ENCODE measurements at places on chromosomes 3 and 15. TPM values are rescaled to one million over a fixed set of nuclear protein-coding genes. Genes with fewer than 3 reads are reported as not detected.

- no peaks in the 10 kb centered on the region for H3K4me1 ChIP-seq
- H3K36me3 ChIP-seq = no peaks in the 10 kb centered on the region
- peak; percentile 80 for DNase-seq
- H3K27ac ChIP-seq = no peak overlapping the region
- H3K27me3 ChIP-seq = peaks cover 8% of the 10 kb centered on the region
Measured at GRCh38 chr3:151146071-151146730, 56.8 kb downstream of the GPR171 start.

DNA sequence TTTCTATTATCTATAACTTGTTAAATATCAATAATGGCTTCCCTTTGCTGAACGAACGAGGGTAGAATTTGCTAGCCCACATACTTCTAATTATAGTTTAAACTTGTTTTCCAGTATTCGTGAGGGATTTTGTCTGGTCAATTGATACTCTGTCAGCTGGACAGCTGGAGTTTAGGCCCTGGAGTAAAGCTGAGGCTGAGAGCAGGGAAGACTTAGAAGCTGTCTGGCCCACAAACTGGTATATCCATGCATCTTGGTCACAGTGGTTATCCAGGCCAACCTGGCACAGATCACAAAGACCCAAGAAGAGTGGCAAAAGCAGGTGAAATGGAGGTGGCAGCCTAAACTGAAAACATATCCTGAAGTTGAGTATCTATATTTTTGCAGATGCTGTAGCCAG, 19.3 kb downstream of the ARHGAP31 start:
- H3K4me3 ChIP-seq = no peak overlapping the region
- DNase-seq = peak; percentile 75
- H3K4me1 ChIP-seq = peaks cover 68% of the 10 kb centered on the region
- H3K36me3 ChIP-seq = no peaks in the 10 kb centered on the region

- no peaks in the 10 kb centered on the region for H3K27me3 ChIP-seq
- H3K36me3 ChIP-seq = no peaks in the 10 kb centered on the region
- H3K4me1 ChIP-seq = peaks cover 7% of the 10 kb centered on the region
- DNase-seq = peak; percentile 88
- H3K27ac ChIP-seq = no peak overlapping the region
Measured at GRCh38 chr3:142586803-142587406, 8.4 kb upstream of the ATR start.

- H3K4me1 ChIP-seq = peaks cover 34% of the 10 kb centered on the region
- DNase-seq = no peak
- H3K27ac ChIP-seq = no peak overlapping the region
- H3K36me3 ChIP-seq = no peaks in the 10 kb centered on the region
- no peak overlapping the region for H3K4me3 ChIP-seq
Measured at GRCh38 chr15:70490148-70490837, 273.1 kb downstream of the UACA start.

DNA sequence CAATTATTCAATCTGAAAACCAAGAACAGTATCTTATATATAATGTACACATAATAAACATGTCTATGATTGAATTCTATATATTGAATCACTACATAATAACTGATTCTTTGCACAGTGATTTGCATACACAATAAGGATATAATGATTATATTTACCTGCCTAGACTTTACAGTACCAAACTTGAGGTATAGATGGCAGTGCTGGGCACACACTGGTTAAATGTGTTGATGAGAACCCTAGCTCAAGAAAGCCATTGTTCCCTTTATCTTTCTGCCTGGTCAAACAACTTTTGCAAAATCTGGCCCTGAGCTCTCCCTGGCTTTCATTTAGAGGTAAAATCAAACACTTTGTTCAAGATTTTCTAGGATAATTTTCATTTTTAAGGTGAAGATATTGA, 697.7 kb downstream of the TUSC7 start:
- H3K4me3 ChIP-seq = no peak overlapping the region
- no peak overlapping the region for H3K27ac ChIP-seq
- H3K27me3 ChIP-seq = no peaks in the 10 kb centered on the region
- H3K4me1 ChIP-seq = no peaks in the 10 kb centered on the region
- DNase-seq = no peak

- H3K27ac ChIP-seq = no peak overlapping the region
- H3K4me1 ChIP-seq = no peaks in the 10 kb centered on the region
- H3K4me3 ChIP-seq = no peak overlapping the region
- H3K36me3 ChIP-seq = no peaks in the 10 kb centered on the region
Measured at GRCh38 chr15:82647835-82648256, 683 bp upstream of the CPEB1 start.

GRCh38 chr15:34621675-34622074, 38.2 kb upstream of the GOLGA8B start:
- H3K27me3 ChIP-seq = no peaks in the 10 kb centered on the region
- no peaks in the 10 kb centered on the region for H3K36me3 ChIP-seq

- H3K27me3 ChIP-seq = no peaks in the 10 kb centered on the region
- H3K4me3 ChIP-seq = no peak overlapping the region
- H3K36me3 ChIP-seq = no peaks in the 10 kb centered on the region
- 0 out of 2 replicates have a peak, but pooled peaks cover 2% of the 10 kb centered on the region for H3K4me1 ChIP-seq
- H3K27ac ChIP-seq = no peak overlapping the region
Measured at GRCh38 chr3:2096216-2096615, 2.5 kb upstream of the CNTN4 start.

- H3K27ac ChIP-seq = no peak overlapping the region
- H3K4me1 ChIP-seq = peaks cover 3% of the 10 kb centered on the region
- no peak overlapping the region for H3K4me3 ChIP-seq
Measured at GRCh38 chr3:34969513-34969912, 669.8 kb upstream of the ARPP21 start.

The ZNF385D gene
- 0.20 TPM for total RNA-seq

The MEX3B gene
- 30.5 TPM for total RNA-seq

The GLDN gene
- total RNA-seq = 0.43 TPM

The SERPINI2 gene
- total RNA-seq = not detected

The CEMIP gene
- 0.20 TPM for total RNA-seq

The LYZL4 gene
- total RNA-seq = not detected

The C3orf70 gene
- total RNA-seq = 11.7 TPM

All from SJCRH30 (cell line).